ENCODE measurements at places on chromosomes 2 and 18.

- no peak for DNase-seq
Measured at GRCh38 chr2:219446101-219446504, 11.5 kb downstream of the SPEG start.

DNA sequence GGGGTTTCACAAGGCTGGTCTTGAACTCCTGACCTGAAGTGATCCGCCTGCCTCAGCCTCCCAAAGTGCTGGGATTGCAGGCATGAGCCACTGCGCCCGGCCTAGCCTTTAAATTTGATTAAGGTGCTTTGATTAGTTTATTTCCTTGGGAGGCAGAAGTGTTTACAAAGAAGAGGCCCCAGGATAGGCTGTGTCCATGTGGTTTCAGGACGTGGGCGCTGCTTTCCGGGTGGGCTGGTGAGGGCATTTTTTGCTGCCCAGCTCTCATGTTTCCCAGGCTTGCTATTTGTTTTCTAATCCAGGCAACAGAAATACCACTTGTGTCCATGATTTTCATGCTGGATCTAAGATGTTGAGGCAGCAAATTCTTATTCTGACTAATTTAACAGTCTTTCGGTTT lies 124.2 kb downstream of the SH3RF3 start:
- no peak for DNase-seq

DNA sequence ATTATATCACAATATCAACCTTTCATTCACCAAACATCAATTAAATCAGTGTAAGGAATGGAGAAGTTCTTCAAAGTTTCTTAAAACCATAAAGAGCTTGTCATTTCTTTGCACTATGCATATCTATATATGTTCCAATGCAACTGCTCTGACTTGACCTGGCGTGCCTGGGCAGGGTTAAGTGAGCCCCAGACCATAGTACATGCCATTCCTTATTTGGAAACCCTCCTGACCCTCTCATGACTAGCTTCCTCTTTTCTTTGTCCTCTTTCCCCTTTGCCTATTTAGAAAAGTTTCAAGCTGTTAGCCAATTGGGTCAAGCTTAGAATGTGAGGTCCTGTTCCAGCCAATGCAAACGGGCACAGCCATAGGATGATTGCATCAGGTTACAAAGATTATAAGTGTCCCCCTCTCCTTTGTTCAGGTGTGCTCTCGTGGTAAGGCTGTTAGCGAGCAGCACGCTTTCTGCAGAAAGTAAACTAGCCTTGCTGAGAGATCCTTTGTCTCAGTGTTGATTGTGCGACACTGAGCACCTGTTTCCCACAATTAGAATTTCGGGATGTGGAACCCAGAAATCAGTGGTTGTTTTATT lies 78.2 kb upstream of the UXS1 start:
- DNase-seq: no peak

GRCh38 chr2:112848833-112849232 lies 12.3 kb upstream of the IL1B start:
- no peak for DNase-seq

DNA sequence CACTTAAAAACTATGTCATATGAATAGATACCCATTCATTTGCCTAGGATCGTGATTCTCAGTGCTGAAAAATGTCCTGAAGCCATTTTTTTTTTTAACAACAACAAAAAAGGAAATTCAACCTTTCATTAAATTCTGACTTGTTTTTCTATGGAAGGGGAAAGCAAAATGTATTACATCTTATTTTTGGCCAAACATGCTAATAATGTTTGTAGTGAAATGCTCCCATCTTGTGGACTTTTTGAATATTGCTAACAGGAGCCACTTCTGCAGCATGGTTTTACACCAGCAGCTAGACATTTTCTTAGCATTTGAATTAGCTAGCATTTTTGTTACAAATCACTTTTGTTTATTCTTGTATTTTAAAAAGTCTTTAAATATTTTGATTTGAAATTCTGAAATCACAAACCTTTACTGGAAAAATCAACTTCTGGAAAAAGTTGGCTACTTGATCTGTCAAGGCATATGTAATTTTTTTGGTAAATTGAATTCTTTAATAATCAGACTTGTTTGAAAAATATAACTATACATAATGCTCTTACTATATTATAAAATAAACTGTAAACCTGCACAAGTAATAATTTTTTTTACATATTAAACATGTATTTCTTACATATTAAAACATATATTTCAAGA lies 75.8 kb downstream of the KIDINS220 start:
- DNase-seq: no peak

- DNase-seq: no peak
Measured at GRCh38 chr2:44360749-44361329, 455 bp downstream of the PREPL start.
